Uterus (tissue), 4 donors: ENCODE measurements at places on chromosomes 13 and 19. TPM values are rescaled to one million over a fixed set of nuclear protein-coding genes. Genes with fewer than 3 reads are reported as not detected.

Gene FOSB
- not detected for total RNA-seq

Gene NTN5
- not detected for total RNA-seq

Gene ERF
- 29.2 TPM for total RNA-seq

Gene SHD
- total RNA-seq: not detected

Gene TDRD12
- total RNA-seq: 5.7 TPM

Gene CEACAM7
- total RNA-seq: 1.8 TPM

Gene APOC4
- not detected for total RNA-seq

Gene SLC6A16
- total RNA-seq: 0.55 TPM

Gene ZNF331
- 12.8 TPM for total RNA-seq

Gene IGFL1
- total RNA-seq: not detected

Gene KATNAL1
- 65.3 TPM for total RNA-seq

Gene F10
- total RNA-seq: 56.8 TPM

Gene ZNF222
- total RNA-seq: 1.6 TPM

Gene POU2F2
- not detected for total RNA-seq

Gene TMEM86B
- 1.8 TPM for total RNA-seq

Gene SYT3
- total RNA-seq: not detected

Gene IRS2
- total RNA-seq: 9.4 TPM

Gene METTL21C
- not detected for total RNA-seq

Gene CEACAM20
- total RNA-seq: not detected

Gene TSSK6
- total RNA-seq: not detected

Gene SELENOW
- total RNA-seq: 314 TPM

Gene FFAR2
- not detected for total RNA-seq

Gene ZNF563
- 6.4 TPM for total RNA-seq

Gene HIF3A
- total RNA-seq: 154 TPM

Gene ERICH4
- not detected for total RNA-seq

Gene PALM3
- total RNA-seq: not detected

Gene ARHGAP33
- total RNA-seq: 0.26 TPM

Gene SMIM17
- total RNA-seq: 0.70 TPM

Gene KLK14
- total RNA-seq: not detected

Gene WDFY2
- 8.8 TPM for total RNA-seq

Gene HPN
- total RNA-seq: 2.7 TPM

Gene LILRA1
- 0.29 TPM for total RNA-seq

Gene SLC25A41
- 0.52 TPM for total RNA-seq

Gene TTC9B
- total RNA-seq: not detected

Gene CEACAM1
- 12.2 TPM for total RNA-seq

Gene C19orf73
- total RNA-seq: not detected

Gene CARM1
- total RNA-seq: 8.5 TPM

Gene TJP3
- total RNA-seq: 2.4 TPM

Gene FAM98C
- 21.1 TPM for total RNA-seq

Gene ZNF547
- 5.7 TPM for total RNA-seq

Gene ARHGEF18
- 9.4 TPM for total RNA-seq
